T follicular helper cell (primary cell): ENCODE measurements at places on chromosomes 12 and 14.

- no peak for DNase-seq
Observed at GRCh38 chr12:114876968-114877680, 193.1 kb upstream of the TBX3 start.

GRCh38 chr12:62372825-62373224, 93.8 kb upstream of the MON2 start:
- DNase-seq: no peak

DNA sequence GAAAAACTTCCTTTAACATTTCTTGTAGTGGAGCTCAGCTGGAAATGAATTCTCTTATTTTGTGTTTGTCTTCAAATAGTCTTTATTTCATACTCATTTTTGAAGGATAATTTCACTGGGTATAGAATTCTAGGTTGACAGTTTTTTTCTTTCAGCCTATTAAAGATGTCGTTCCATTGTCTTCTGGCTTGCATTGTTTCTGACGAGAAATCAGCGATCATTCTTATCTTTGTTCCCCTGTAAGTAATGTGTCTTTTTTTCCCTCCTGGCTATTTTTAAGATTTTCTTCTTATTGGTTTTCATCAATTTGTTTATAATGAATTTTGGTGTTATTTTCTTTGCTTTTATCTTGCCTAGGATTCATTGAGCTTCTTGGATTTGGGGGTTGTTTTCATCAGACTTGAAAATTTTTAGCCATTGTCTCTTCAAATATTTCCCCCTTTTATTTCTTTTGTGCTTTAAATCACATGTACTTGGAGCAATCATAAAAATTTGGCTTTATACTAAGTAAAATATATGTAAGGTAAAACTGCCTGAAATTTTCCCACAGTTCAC, 89.4 kb downstream of the UNC79 start:
- DNase-seq: no peak

GRCh38 chr14:69620211-69620611, 8.8 kb downstream of the SUSD6 start:
- DNase-seq: no peak
